ENCODE measurements at places on chromosomes 3 and 15. TPM values are rescaled to one million over a fixed set of nuclear protein-coding genes. Genes with fewer than 3 reads are reported as not detected.

DNA sequence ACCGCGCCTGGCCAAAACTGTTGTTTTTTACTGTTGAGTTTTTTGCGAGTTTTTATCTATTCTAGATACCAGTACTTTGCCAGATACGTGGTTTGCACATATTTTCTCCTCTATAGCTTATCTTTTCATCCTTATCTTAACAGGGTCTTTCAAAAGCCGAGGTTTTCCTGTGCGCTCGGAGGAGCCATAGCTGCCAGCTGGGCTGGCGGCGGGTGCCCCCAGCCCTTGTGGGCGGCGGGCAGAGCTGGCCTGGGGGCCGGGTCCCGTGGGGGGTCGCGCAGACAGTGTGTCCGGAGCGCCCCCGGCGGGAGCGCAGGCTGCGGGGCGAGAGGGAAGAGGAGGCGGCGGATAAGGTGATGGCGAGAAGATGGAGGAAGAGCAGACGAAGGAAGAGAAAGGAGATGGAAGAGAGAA lies 11.1 kb upstream of the EIF4A2 start:
- peaks cover 4% of the 10 kb centered on the region for H3K4me1 ChIP-seq
- no peaks in the 10 kb centered on the region for H3K27me3 ChIP-seq
- H3K4me3 ChIP-seq, result peak overlapping the region; percentile 30
- H3K36me3 ChIP-seq, result no peaks in the 10 kb centered on the region
- H3K27ac ChIP-seq, result no peak overlapping the region
- no peak for DNase-seq

- DNase-seq, result no peak
- no peaks in the 10 kb centered on the region for H3K4me1 ChIP-seq
- no peaks in the 10 kb centered on the region for H3K36me3 ChIP-seq
- H3K27me3 ChIP-seq, result no peaks in the 10 kb centered on the region
- no peak overlapping the region for H3K27ac ChIP-seq
These were observed 660.9 kb upstream of the NAALADL2 start for GRCh38 chr3:174198199-174198598.

- H3K27ac ChIP-seq, result no peak overlapping the region
- H3K4me3 ChIP-seq, result no peak overlapping the region
- H3K27me3 ChIP-seq, result no peaks in the 10 kb centered on the region
- no peaks in the 10 kb centered on the region for H3K36me3 ChIP-seq
- DNase-seq, result no peak
These were observed 336.9 kb downstream of the NLGN1 start for GRCh38 chr3:173734473-173734872.

- H3K27me3 ChIP-seq, result no peaks in the 10 kb centered on the region
- no peak overlapping the region for H3K4me3 ChIP-seq
- DNase-seq, result no peak
- H3K27ac ChIP-seq, result no peak overlapping the region
- H3K36me3 ChIP-seq, result no peaks in the 10 kb centered on the region
These were observed 26.0 kb downstream of the PLA2G4F start for GRCh38 chr15:42130246-42130986.

DNA sequence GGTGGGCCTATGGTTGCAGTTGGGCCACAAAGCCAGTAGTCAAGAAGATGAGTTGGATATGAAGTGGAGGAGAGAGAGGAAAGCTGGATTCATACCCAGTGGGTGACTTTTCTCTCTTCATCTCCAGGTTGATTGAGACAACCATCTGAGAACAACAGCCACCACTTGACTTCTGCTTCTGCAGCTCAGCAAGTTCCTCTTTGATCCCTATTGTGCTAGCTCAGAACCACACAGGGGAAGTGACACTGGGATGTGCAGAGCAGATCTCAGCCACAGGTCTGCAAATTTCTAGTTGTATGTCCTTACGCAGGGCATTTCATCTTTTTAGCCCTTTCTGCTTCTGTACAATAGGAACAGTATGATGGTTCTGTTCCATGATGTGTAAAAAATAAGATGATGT lies 459.2 kb upstream of the ARRDC4 start:
- no peaks in the 10 kb centered on the region for H3K4me1 ChIP-seq
- H3K27ac ChIP-seq, result no peak overlapping the region
- DNase-seq, result no peak
- no peaks in the 10 kb centered on the region for H3K36me3 ChIP-seq

DNA sequence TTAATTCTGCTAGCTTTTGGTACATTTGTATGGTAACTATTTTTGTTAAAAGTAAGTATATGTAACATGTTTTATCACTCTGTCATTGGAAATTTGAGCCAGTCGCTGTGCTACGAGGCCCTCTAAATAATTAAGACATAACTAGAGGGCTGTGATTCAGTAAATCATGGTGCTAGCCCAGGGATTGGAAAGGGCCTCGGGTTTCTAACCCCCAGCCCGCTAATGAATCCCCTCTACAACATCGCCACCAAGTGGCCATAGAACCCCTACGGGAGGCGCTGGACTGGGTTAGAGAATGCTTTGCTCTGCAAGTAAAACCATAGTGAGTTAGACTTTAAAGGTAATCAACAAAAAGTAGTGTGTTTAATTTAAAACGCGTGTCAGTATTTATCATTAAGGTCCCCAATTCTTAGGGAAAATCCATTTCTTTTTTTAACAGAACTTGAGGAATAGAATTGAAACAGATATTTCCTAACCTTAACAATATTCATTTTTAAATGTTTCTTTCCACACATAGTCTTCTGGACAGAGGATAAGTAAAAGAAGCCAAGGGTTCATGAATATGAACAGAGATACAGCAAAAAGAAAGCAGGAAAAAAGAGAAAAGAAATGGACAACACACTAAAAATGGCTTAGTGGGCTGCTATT lies 744.7 kb downstream of the EPHA3 start:
- no peaks in the 10 kb centered on the region for H3K4me1 ChIP-seq
- H3K27ac ChIP-seq, result no peak overlapping the region
- H3K36me3 ChIP-seq, result no peaks in the 10 kb centered on the region
- no peak for DNase-seq
- no peak overlapping the region for H3K4me3 ChIP-seq

DNA sequence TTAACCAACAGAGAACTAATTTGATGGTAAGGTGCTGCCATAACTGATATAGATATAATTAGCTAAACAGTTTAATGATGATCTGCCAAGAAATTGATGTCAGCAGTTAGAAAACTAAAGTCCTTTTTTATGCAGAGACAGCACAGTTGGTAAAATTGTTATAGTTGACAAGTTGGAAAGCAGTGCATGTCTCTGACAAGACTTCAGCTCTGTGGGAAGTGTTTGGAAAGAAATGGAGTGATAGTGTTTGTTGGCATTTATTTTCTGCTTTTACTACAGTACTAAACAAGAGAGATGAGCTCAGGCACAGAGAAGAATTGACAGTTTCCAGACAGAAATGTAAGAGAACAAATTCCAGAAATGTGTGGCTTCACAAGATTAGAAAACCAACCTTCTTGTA lies 523.5 kb upstream of the BCHE start:
- no peaks in the 10 kb centered on the region for H3K27me3 ChIP-seq
- no peaks in the 10 kb centered on the region for H3K4me1 ChIP-seq
- no peak for DNase-seq
- H3K36me3 ChIP-seq, result no peaks in the 10 kb centered on the region

Gene EFCAB12
- 1.2 TPM for total RNA-seq

- peak overlapping the region; percentile 98 for H3K27ac ChIP-seq
- H3K27me3 ChIP-seq, result no peaks in the 10 kb centered on the region
- peaks cover 22% of the 10 kb centered on the region for H3K4me1 ChIP-seq
- H3K36me3 ChIP-seq, result no peaks in the 10 kb centered on the region
- DNase-seq, result peak; percentile 54
These were observed 20.0 kb downstream of the ATRIP start for GRCh38 chr3:48466386-48467109.

- H3K4me3 ChIP-seq, result no peak overlapping the region
- DNase-seq, result no peak
- H3K27me3 ChIP-seq, result no peaks in the 10 kb centered on the region
- H3K4me1 ChIP-seq, result peaks cover 7% of the 10 kb centered on the region
- H3K27ac ChIP-seq, result no peak overlapping the region
These were observed 7.6 kb downstream of the XXYLT1 start for GRCh38 chr3:195263193-195263924.

DNA sequence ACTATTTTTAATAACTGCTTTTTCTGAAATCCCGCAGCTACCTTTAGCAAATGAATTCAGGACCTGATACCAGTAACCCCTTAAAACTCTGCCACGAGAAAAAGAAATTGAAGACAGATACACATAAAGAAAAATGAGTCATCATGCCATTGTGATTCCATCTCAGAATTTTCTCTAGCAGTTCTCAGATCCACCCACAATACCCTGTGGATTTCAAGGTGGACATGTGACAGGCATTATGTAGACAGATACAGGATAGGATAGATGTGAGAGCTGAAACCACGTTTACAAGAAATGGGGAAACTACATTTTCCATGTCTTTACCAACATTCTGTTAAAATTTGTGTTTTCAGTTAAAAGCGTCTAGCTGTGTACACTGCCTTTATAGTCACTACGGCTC lies 291.9 kb upstream of the NR2F2 start:
- no peaks in the 10 kb centered on the region for H3K36me3 ChIP-seq
- H3K4me1 ChIP-seq, result peaks cover 6% of the 10 kb centered on the region
- no peaks in the 10 kb centered on the region for H3K27me3 ChIP-seq
- H3K27ac ChIP-seq, result no peak overlapping the region

- peaks cover 4% of the 10 kb centered on the region for H3K4me1 ChIP-seq
- no peaks in the 10 kb centered on the region for H3K27me3 ChIP-seq
These were observed 212.3 kb downstream of the FGF12 start for GRCh38 chr3:192514754-192515663.

DNA sequence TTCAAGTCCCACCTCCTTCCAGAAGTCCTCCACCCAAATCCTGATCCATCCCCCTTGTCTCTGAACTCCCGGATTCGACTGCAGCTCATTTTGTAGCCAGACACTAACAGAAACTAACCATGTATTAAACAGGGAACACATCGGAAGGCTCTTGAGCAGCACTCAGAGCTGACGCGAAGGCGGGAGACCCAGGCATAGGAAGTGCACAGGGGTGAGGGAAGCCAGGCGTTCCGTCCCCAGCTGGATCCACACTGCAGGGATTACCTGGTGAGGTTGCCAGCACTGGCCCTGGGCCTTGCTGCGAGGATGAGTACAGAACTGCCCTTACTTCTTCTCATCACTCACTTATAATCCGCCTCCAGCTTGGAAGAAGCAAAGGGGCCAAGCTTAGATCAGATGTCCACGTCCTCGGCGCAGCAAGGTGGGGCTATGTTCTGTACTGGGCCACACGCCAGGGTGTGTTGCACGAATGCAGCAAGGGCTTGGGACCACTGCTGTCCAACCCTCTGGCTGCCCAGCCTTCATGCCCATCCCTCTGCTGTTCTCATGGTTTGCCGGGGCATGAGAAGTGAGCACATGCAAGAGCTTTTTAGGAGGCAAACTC lies 124.2 kb upstream of the SMAD3 start:
- H3K4me1 ChIP-seq, result no peaks in the 10 kb centered on the region
- no peak overlapping the region for H3K27ac ChIP-seq
- no peaks in the 10 kb centered on the region for H3K36me3 ChIP-seq
- DNase-seq, result no peak
- H3K4me3 ChIP-seq, result no peak overlapping the region
- H3K27me3 ChIP-seq, result no peaks in the 10 kb centered on the region

Gene C3orf22
- 0.30 TPM for total RNA-seq

GRCh38 chr3:42094691-42095391 lies 3.7 kb downstream of the TRAK1 start:
- H3K27ac ChIP-seq, result no peak overlapping the region
- H3K4me3 ChIP-seq, result no peak overlapping the region
- no peaks in the 10 kb centered on the region for H3K4me1 ChIP-seq
- no peak for DNase-seq

Gene PTX3
- total RNA-seq, result 0.61 TPM

- H3K4me1 ChIP-seq, result no peaks in the 10 kb centered on the region
- H3K36me3 ChIP-seq, result no peaks in the 10 kb centered on the region
- peak within 1 kb of the TSS; percentile 33 for H3K4me3 ChIP-seq
These were observed at the start of gene SLC9C1 for GRCh38 chr3:112293368-112294321. Gene SLC9C1 (minus strand): TSS chr3:112294216. CDS start chr3:112286791, 7,425 bp downstream.

Gene SLCO2A1
- 2.8 TPM for total RNA-seq

GRCh38 chr3:12081826-12082225 lies 76.9 kb downstream of the TIMP4 start:
- no peak for DNase-seq
- no peak overlapping the region for H3K27ac ChIP-seq
- H3K4me1 ChIP-seq, result no peaks in the 10 kb centered on the region

Gene AP3B2
- total RNA-seq, result 1.7 TPM

Gene DYNLT2B
- total RNA-seq, result 9.2 TPM

- DNase-seq, result no peak
- no peaks in the 10 kb centered on the region for H3K36me3 ChIP-seq
- H3K27me3 ChIP-seq, result no peaks in the 10 kb centered on the region
- H3K4me3 ChIP-seq, result no peak overlapping the region
These were observed 577.7 kb downstream of the MECOM start for GRCh38 chr3:169085827-169086226.

- H3K27me3 ChIP-seq, result no peaks in the 10 kb centered on the region
- H3K36me3 ChIP-seq, result no peaks in the 10 kb centered on the region
- H3K27ac ChIP-seq, result no peak overlapping the region
- no peaks in the 10 kb centered on the region for H3K4me1 ChIP-seq
These were observed 29.0 kb downstream of the ABHD6 start for GRCh38 chr3:58266577-58266976.

GRCh38 chr3:18127859-18128681 lies 297.1 kb downstream of the SATB1 start:
- no peak overlapping the region for H3K27ac ChIP-seq
- H3K4me1 ChIP-seq, result no peaks in the 10 kb centered on the region
- H3K4me3 ChIP-seq, result no peak overlapping the region
- no peak for DNase-seq
